GM13976 (cell line): ENCODE measurements at places on chromosomes 5 and 9.

DNA sequence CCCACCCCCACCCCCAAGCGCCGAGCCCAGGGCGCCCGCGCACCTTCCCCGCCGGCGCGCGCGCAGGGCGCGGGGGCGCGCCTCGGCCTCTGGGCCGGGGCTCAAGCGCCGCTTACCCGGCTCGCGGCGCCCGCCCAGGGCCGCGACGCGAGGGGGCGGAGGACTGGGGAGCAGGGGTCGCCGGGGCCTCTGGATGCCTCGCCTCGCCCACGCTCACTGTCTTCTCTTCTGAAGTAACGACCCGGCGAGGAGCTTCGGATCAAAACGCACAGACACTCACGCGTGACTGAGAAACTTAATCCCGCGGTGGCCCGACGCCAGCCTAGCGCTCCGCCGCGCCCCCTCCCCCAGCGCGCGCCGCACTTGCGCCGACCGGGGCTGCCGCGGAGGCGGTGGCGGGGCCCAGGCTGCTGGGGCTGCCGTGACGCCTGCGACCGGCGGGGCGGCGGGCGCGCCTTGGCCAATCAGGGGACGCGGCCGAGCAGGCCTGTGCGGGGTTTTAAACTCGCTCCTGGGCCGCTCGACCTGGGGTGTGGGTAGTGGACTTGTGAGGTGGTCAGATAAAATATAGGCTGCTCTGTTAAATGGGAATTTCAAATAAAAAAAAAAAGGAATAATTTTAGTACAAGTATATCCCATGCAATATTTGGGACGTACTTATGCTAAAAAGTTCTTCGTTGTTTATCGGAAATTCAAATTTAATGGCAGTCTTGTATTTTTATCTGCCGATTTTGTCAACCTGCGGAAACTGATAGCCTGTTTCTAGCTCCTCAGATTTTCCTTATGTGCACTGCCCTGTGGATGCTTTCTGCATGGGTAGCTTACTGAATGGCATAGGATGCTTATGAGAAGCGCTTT is at the start of gene MPDZ:
TSS of gene MPDZ (minus strand) at position 409 of the 858 bp plus-strand sequence. CDS start 29,377 bp downstream, outside the sequence.
- DNase-seq = peak; percentile 19

DNA sequence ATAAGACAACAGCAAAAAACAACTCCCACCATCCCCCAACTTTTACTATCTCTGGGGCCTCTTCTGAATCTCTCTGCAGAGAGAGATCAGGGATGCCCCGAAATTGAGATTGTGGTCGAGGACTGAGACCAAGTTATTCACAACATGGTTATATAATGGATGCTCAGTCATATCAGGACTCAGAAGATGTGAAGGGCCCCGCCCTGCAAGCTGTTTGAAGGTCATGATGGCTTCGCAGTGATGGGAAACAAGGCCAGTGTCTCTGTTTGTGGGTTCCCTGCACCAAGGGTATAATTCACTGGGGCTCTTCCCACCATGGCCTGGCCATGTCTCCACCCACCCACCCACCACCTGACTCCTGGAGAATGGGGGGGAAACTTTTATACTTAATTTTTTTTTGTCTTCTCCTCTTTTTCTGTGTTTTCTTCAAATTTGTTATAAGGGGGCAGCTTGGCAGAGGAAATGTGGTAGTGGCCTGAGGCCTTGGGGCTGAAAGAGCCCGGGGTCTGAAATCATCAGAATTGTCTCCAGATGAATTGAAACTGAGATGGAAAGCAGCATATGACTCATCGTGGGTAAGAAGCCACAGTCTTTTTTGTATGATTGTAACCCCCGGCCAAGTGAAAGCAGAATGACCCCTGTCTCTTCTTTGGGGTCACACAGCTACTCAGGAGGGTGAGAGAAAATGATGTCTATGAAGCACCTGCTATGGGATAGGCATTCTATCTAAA is 15.0 kb upstream of the TEX48 start:
- peak; percentile 66 for DNase-seq

DNA sequence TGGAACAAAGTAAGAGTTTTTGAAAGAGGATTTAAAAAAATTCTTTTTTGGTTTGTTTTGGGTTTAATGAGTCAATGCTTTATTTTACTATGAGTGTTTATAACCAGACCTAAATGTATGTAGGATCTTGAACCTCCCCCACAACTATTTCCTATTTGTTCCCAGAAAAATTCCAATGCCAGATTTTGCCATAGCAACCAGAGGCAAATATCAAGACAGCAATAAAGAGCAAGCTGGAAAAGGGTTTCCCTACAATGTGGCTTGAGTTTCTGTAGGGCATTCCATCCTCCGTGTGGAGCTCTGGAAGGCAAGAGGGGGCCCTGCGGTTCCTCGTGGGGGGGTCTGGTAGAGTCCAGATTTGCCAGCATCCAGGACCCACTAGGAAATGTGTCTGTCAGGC is 27.8 kb upstream of the GDNF start:
- DNase-seq = no peak

- DNase-seq = no peak
These were observed 303.6 kb upstream of the CLINT1 start for GRCh38 chr5:158162479-158163034.

DNA sequence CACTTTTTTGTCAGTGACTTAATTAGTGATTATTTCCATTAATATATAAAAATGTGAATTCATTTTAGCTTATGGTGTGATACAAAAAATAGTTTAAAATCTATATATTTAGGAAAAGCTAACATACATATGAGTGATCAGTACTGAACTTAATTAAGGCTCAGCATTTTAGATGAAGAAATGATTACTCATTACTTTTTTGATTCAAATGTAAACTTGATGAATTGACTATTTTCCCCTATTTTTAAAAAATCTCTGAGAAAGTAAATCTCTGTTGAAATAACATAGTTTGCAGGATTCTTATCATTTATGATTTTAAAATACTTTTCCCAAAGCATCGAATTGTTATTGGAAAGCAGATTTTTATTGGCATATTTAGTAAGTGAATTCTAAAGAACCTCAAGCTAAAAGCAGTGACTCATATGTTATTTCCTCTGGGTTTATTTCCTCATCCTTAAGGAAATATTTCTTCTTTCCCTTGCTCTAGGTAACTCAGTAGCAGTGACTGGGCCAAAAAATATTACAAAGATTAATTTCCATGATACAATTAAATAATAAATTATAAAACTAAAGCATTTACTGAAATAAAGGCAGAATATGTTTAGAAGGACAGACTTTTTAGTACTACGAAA is 290.6 kb downstream of the FER start:
- no peak for DNase-seq

DNA sequence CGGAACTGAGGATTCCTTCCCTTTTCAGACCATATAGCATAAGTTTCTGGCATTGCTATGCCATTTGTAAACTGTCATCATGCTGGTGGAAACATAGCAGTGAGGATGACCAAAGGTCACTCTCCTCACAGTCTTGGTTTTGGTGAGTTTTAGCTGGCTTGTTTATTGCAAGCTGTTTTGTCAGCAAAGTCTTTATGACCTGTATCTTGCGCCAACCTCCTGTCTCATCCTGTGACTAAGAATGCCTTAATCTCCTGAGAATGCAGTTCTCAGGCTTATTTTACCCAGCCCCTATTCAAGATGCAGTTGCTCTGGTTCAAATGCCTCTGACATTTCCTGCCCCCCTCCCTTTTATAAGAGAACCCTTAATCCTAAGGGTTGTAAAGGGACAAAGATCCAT is 26.7 kb upstream of the GRIA1 start:
- DNase-seq = no peak

DNA sequence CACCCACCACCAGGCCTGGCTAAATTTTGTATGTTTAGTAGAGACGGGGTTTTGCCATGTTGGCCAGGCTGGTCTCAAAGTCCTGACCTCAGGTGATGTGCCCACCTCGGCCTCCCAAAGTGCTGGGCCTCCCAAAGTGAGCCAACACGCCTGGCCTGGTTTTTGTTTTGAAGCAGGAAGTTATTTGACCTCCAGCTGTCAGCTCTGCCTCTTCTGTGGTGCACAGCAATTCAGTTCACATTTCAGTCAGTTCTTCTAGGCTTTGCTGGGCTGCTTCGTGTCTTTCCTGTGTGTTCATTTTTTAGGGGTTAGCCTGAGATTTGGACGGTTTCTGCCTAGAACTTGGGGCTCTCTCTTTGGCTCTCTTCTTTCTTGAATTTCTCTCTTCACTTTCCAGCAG is 8.9 kb downstream of the LCN1 start:
- no peak for DNase-seq

DNA sequence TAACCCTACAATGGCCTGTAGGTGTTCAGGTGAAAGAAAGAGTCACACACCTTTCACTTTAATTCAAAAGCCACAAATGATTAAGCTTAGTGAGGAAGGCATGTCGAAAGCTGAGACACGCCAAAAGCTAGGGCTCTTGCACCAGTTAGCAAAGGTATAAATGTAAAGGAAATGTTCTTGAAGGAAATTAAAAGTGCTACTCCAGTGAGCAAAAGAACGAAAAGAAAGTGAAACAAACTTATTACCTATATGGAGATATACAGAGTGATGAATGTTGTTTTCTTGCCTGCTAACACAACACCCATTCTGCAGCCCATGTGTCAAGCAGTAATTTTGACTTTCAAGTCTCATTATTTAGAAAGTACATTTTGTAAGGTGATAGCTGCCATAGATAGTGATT is 254.2 kb upstream of the SLC24A2 start:
- no peak for DNase-seq

DNA sequence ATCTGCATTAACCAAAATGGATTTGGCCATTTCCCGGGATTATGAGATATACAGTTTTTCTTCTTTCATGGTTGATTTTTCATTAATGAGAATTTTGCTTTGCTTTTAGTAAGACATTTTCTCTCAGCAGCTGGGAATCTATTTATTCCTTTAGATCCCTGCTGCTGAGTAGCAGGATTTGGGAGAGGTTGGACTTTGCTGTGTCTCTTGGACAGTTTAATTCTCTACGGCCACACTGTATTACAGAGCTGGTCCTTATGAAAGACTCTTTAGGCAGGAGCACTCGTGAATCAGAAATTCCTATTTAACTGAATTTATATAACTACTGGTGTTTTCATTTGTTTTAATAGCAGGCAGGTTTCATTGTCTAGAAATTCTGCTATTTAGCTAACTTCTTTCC is 1.6 kb downstream of the UNC13B start:
- no peak for DNase-seq

- no peak for DNase-seq
These were observed 17.8 kb downstream of the IFNA5 start for GRCh38 chr9:21287280-21287679.
